ENCODE measurements at places on chromosomes 1 and 21. TPM values are rescaled to one million over a fixed set of nuclear protein-coding genes. Genes with fewer than 3 reads are reported as not detected.

NDC1 gene
- total RNA-seq, result 14.6 TPM

- no peaks in the 10 kb centered on the region for H3K4me1 ChIP-seq
- no peaks in the 10 kb centered on the region for H3K36me3 ChIP-seq
- no peaks in the 10 kb centered on the region for H3K27me3 ChIP-seq
- H3K4me3 ChIP-seq, result no peak overlapping the region
Observed at GRCh38 chr1:121458291-121459048, 273.7 kb downstream of the SRGAP2C start.

SLC37A1 gene
- total RNA-seq, result 6.6 TPM

GRCh38 chr1:10211805-10212410 is 1.5 kb downstream of the KIF1B start:
- no peaks in the 10 kb centered on the region for H3K36me3 ChIP-seq
- no peaks in the 10 kb centered on the region for H3K27me3 ChIP-seq
- peaks cover 21% of the 10 kb centered on the region for H3K4me1 ChIP-seq
- H3K4me3 ChIP-seq, result peak overlapping the region; percentile 96
- H3K27ac ChIP-seq, result peak overlapping the region; percentile 100
- no peak for DNase-seq

IL22RA1 gene
- 0.14 TPM for total RNA-seq

DNA sequence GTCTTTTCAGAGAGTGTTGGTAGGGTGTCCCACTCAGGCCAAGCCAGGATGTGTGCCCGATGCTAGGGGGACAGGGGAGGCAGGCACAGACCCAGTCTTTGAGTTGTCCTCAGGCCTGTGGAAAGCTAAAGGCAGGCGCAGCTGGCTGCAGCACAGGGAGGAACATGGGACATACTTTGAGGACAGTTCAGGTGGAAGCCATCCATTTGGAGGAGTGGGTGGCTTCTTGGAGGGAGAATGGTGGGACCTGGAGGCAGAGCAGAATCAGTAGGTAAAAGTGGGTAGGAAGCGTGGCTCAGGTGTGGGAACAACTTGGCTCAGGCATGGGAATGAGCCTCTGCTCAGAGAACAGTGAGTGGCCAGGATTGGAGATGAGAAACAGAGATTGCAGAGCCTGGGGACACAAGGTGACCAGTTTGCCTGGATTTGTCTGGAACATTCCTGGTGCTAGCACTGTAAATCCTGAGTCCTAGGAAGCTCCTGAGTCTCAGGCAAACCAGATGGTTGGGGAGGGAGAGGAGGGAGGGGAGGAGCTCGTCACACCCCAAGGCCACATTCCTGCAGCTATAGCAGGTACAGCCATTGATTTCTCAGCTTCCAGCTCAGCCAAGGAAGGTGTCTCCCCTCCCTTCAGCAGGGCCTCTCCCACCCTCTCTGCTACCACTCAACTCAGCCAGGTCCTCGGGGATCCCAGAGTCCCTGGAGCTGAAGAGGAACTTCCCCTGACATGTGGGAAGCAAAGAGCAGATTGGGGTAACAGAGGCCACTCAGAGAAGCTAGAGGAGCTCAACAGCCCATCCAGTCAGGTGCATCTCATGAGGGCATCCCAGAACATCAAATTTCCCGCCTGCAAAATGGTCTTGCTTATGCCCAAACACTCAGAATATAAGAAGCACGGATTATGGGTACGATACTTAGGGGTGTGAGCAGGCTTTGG is 65.2 kb upstream of the TINAGL1 start:
- H3K4me3 ChIP-seq, result no peak overlapping the region
- no peaks in the 10 kb centered on the region for H3K27me3 ChIP-seq
- DNase-seq, result no peak
- H3K27ac ChIP-seq, result no peak overlapping the region

DNA sequence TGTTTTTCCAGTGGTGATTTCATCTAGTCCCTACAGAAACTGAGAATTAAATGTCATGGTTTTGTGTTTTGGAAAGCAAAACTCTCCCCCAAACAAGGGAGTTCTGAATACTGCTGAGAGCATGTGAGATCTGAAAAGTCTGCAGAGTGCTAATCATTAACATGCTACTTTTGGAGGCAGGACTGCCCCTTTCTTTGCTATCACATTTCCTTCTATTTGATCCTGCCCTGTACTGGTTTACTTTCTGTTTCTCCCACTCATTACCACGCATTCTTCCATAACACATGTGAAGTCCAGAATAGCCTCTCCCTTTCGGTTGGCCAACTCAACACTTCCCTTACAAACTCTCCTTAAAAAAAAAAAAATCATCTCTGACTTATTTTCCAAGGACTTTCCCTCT is 63.6 kb downstream of the GADD45A start:
- no peak for DNase-seq
- peak overlapping the region; percentile 97 for H3K27ac ChIP-seq
- no peaks in the 10 kb centered on the region for H3K36me3 ChIP-seq
- peaks cover 97% of the 10 kb centered on the region for H3K4me1 ChIP-seq

DNA sequence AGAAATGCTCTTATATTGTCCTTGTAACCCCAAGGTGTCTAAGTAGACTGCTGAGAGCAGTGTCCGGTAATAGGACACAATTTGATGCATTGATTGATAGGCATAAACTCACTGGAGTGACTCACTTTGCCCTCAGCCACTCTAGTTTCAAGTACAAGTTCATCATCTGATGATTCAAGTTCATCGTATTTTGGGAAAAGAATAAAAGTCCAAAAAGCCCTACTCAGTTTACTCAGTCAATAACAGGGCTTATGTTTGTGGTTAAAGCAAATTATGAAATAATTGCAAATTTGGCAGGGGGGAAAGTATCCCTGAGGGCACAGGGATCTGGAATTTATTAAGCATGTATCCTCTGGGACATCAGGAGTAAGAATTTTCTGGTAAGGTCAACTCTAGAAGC is 7.6 kb upstream of the ATF3 start:
- no peaks in the 10 kb centered on the region for H3K36me3 ChIP-seq
- H3K27ac ChIP-seq, result no peak overlapping the region
- peaks cover 3% of the 10 kb centered on the region for H3K4me1 ChIP-seq
- H3K4me3 ChIP-seq, result no peak overlapping the region

- H3K27me3 ChIP-seq, result peaks cover 7% of the 10 kb centered on the region
- no peak for DNase-seq
- no peak overlapping the region for H3K4me3 ChIP-seq
- no peaks in the 10 kb centered on the region for H3K36me3 ChIP-seq
- no peak overlapping the region for H3K27ac ChIP-seq
- no peaks in the 10 kb centered on the region for H3K4me1 ChIP-seq
Observed at GRCh38 chr1:59900640-59901039, 25.9 kb downstream of the CYP2J2 start.

NID1 gene
- 82.4 TPM for total RNA-seq

GRCh38 chr1:231413749-231414082 is 8.4 kb downstream of the EGLN1 start:
- H3K27me3 ChIP-seq, result no peaks in the 10 kb centered on the region
- no peak for DNase-seq
- H3K4me3 ChIP-seq, result no peak overlapping the region
- H3K4me1 ChIP-seq, result peaks cover 81% of the 10 kb centered on the region

- H3K36me3 ChIP-seq, result no peaks in the 10 kb centered on the region
- H3K27ac ChIP-seq, result no peak overlapping the region
- DNase-seq, result no peak
- H3K27me3 ChIP-seq, result no peaks in the 10 kb centered on the region
- H3K4me1 ChIP-seq, result no peaks in the 10 kb centered on the region
Observed at GRCh38 chr1:22329148-22329515, 122.5 kb upstream of the ZBTB40 start.

- no peaks in the 10 kb centered on the region for H3K27me3 ChIP-seq
- H3K27ac ChIP-seq, result peak overlapping the region; percentile 38
- H3K36me3 ChIP-seq, result no peaks in the 10 kb centered on the region
- DNase-seq, result no peak
- H3K4me3 ChIP-seq, result no peak overlapping the region
- H3K4me1 ChIP-seq, result peaks cover 30% of the 10 kb centered on the region
Observed at GRCh38 chr1:15957221-15958095, 18.4 kb downstream of the ZBTB17 start.

DNA sequence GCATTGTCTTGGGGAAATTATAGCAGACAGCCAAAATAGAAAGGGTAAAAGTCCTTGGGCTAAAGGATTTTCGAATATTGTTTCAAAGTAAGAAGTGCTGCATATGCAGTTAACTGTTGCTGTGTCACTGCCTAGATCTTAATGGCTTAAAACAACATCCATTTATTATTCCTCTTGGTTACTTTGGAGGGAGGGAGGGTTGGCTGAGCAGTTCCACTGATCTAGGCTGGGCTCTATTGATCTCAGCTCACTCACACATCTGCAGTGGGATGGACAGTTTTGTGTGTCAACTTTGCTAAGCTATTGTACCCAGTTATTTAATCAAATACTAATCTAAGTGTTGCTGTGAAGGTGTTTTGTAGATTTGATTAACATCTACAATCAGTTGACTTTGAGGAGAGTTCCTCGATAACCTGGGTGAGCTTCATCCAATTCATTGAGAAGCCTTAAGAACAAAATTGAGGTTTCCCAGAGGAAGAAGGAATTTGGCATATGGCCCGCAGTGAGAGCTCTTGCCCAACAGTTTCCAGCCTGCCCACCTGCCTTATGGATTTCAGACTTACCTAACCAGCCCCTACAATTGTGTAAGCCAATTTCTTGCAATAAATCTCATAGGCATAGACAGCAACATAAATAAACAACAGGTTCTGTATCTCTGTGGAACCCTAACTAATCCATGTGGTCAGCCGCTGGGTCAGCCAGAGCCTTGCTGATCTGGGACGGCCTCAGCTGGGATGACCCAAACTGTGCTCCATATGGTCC is 187.3 kb downstream of the AK5 start:
- no peak for DNase-seq
- H3K4me3 ChIP-seq, result no peak overlapping the region
- H3K4me1 ChIP-seq, result peaks cover 16% of the 10 kb centered on the region
- H3K36me3 ChIP-seq, result no peaks in the 10 kb centered on the region
- H3K27ac ChIP-seq, result peak overlapping the region; percentile 35
- H3K27me3 ChIP-seq, result no peaks in the 10 kb centered on the region

GRCh38 chr21:42291751-42292562 is 23.3 kb downstream of the TFF3 start:
- H3K4me3 ChIP-seq, result no peak overlapping the region
- no peak overlapping the region for H3K27ac ChIP-seq
- no peaks in the 10 kb centered on the region for H3K36me3 ChIP-seq
- no peaks in the 10 kb centered on the region for H3K27me3 ChIP-seq
- H3K4me1 ChIP-seq, result no peaks in the 10 kb centered on the region
- DNase-seq, result no peak
